ENCODE measurements at places on chromosomes 11 and 22. TPM values are rescaled to one million over a fixed set of nuclear protein-coding genes. Genes with fewer than 3 reads are reported as not detected.

DNA sequence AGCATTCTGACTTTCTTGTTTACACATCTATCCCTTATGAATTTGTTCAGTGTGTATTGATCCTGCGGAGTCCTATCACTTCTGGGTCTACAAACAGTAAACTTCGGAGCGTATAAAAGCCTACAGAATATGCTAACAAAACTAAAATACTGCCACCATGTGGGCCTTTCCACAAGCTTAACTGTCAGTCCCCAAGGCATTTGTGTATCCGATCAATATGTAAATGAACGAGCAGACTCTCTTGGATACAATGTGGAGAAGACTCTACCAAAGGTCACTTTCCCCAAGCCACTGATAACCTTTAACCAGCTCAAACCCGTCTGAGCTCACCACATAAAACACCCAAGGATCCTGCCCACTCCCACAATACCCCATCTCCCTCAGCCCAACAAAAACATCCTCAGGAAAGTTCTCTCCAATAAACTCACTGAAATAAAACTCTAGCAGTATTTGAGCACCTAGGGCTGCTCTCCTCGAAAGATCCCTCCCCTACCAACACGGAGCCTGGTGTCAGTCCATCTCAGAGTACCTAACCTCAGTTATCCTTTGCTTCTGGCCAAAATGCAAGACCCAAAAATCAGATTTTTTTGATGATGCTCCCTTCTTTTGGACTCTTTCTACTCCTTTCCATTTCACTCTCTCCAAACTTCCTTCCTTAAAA lies 17.8 kb downstream of the ADA2 start:
- H3K4me3 ChIP-seq: no peak overlapping the region
- H3K27ac ChIP-seq: no peak overlapping the region
- H3K4me1 ChIP-seq: no peaks in the 10 kb centered on the region
- H3K36me3 ChIP-seq: no peaks in the 10 kb centered on the region

- no peaks in the 10 kb centered on the region for H3K27me3 ChIP-seq
- peaks cover 3% of the 10 kb centered on the region for H3K4me1 ChIP-seq
- DNase-seq: no peak
- H3K4me3 ChIP-seq: no peak overlapping the region
Observed at GRCh38 chr22:31662668-31663037, 638 bp upstream of the PISD start.

GPHA2 gene
- total RNA-seq: not detected

- peaks cover 31% of the 10 kb centered on the region for H3K4me1 ChIP-seq
- DNase-seq: no peak
- no peak overlapping the region for H3K4me3 ChIP-seq
- no peaks in the 10 kb centered on the region for H3K27me3 ChIP-seq
- H3K36me3 ChIP-seq: peaks cover 55% of the 10 kb centered on the region
Observed at GRCh38 chr11:6610591-6610990, 1.4 kb downstream of the TAF10 start.

SCUBE2 gene
- 0.72 TPM for total RNA-seq

- H3K27ac ChIP-seq: peak within 1 kb of the TSS; percentile 91
- H3K27me3 ChIP-seq: no peaks in the 10 kb centered on the region
- peaks cover 48% of the 10 kb centered on the region for H3K36me3 ChIP-seq
- DNase-seq: peak; percentile 100
Observed at GRCh38 chr11:62573592-62574362, at the start of gene EEF1G. Gene EEF1G (minus strand): TSS chr11:62573891. CDS start chr11:62573842, 49 bp downstream.

DNA sequence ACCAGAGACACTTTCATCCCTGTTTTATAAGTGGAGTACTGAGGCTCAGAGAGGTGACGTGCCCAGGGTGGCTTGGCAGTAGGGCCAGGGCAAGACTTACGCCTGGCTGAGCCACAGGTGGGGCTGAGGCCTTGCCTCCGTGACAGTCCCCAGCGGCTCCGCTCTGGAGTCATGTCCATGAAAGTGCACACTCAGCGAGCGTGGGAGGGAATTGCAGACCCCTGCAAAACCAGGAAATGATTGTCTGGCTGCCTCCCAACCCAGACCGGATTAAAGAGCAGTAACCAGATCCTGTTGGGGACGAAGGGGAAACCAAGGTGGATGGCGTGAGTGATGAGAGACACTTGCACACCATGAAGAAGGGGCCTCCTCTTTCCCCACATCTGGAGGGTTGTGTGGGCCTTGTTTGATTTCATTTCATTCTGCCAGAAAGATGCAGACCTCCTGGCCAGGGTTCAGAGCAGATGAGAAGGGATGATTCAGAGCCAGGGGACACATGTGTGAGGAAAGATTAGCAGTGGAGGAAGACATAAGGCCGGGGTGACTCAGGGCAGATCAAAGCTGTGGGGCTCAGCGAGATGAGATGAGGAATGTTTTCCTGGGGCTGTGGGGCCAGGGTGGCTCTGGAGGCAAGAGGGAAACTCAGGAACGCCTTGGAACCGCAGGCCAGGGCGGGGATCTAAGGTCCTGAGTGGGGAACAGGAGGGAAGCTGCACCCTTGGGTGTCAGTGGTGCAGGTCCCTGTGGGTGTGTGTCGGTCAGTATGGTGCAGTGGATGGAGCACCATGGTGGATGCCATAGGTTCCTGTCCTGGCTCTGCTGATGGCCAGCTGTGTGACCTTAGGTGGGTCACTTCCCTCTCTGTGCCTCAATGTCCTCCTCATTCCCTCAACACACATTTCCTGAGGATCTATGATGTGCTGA lies 29.9 kb upstream of the LRRC32 start:
- H3K36me3 ChIP-seq: no peaks in the 10 kb centered on the region
- H3K4me3 ChIP-seq: no peak overlapping the region
- H3K27me3 ChIP-seq: peaks cover 3% of the 10 kb centered on the region
- peak; percentile 97 for DNase-seq
- H3K27ac ChIP-seq: peak overlapping the region; percentile 20

Data from IMR-90 (cell line).